ENCODE measurements at places on chromosomes 6 and 20.
A peak's percentile ranks its signal among the peaks of the same experiment; 100 is the strongest.

GRCh38 chr6:129050086-129050485, 167.1 kb downstream of the LAMA2 start:
- DNase-seq: no peak

DNA sequence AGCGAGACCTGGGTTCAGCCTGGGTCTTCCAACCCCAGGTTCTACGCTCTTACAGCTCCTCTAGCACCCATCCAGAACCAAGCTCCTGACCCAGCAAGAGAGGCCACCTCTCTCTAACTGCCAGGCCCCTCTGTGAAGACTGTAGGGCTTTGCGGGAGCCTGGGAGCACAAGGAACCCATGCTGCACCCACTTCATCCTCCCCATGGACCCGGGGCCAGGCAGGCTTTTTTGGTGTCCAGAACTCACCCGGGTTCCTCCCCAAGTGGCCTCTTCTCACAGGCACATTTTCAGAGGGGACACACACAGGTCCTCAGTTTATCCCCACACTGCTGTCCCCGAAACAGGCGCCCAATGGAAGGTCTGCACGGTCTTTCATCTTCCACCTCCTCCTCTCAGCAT, 145.9 kb downstream of the SYNDIG1 start:
- DNase-seq: no peak

DNA sequence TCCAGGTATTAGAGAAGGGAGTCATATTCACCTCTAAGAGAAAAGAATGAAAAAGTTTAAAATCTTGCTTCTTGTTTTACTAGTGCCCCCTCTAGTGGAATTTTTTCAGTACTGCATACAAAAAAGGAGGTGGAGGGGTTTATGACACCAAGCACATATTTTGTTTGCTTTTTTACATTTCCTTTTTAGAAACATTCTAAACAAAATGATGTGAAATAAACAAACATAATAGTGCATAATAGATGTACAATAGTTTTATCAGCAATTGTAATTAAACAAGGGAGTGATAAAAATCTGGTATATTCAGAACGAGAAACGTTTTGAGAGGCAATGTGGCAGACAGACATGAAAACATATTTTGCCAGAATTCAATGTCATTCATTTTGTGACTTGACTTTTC, 111.0 kb upstream of the TFAP2D start:
- peak; percentile 2 for DNase-seq

DNA sequence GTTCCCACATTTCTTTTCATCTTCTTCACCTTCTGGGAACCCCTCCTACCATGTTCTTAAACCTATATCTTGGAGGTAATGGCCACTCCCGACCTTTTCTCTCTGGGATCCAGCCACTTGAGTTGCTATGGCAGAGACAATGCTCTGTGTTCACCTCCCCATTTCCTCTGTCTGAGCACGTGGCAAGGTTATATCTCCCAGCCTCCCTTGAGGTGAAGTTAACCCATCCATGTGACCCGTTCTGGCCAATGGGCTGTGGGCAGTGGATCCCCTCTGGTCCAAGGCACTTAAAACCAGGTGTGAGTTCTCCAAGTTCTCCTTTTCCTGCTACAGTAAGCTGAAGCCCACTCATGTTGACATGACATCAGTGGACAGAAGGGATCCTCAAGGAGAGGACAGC, 261.4 kb downstream of the LRFN2 start:
- DNase-seq: no peak

GRCh38 chr6:167504385-167504961, 179.6 kb downstream of the TTLL2 start:
- DNase-seq: no peak

DNA sequence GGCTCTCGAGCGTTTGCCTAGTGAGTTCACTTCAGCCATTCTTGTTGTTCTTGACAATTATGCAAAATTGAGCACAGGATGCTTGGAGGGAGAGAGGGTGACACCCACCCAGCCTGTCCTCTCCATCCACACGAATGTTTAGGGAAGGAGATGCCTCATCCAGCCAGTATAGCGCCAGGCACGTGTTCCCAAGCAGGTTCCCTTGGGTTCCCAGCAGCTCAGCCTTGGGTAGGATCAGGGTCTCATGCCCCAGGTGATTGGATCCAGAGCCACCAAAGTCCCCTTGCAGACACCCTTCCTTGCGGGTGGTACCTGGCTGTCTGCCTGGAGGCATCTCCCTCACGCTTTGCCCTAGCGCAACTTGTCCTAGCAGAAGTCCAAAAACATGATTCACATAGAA, 394.9 kb downstream of the CDH4 start:
- DNase-seq: no peak

DNA sequence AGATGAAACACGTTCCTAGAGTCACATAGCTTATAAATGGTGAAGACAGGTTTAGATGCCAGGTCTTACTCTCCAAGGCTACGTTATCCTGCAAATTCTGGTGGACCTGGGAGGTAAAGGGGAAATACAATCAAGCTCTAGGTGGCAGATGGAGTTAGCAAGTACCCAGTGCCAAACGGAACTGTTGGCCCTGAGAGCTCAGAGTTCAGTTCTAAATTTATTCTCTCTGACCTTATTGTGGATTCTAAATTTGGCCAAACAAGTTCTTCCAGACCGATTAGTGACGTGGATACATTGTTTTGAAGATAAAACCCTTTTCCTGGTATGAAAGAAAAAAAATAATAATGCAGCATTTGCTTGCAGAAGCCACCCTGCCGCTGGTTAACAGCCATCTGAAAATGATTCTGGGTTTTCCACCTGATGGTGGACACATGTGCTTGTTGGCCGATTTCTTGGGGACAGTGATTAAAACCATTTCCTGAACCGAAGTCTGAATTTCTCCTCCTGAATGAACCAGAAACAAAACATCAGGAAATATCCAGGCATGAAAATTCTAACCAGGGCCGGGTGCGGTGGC, 32.5 kb downstream of the RIPOR3 start:
- no peak for DNase-seq

- DNase-seq: peak; percentile 52
Observed at GRCh38 chr6:122818866-122819265, 29.8 kb downstream of the SMPDL3A start.

DNA sequence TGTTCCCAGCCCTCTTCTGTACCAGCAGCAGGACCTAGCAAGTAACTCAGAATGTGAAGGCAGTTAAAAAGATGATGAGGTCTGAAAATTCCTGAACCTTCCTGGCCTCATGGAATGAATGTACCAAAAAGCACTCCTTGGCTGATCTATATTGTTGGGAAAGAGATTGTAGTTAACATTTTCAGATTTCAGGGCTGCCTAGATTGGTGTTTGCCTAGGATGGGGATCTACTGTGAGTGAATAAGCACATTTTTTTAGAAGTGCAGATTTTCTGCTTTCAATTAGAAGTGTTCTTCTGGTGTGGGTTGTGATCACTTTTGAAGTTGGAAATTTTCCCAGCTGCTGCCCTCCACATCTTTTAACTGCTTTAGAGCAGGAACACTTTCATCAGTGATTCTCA, 6.2 kb downstream of the MYLIP start:
- no peak for DNase-seq

- peak; percentile 35 for DNase-seq
Observed at GRCh38 chr20:11912013-11912658, 5.6 kb upstream of the BTBD3 start.

GRCh38 chr20:55635870-55636269, 369.4 kb downstream of the CBLN4 start:
- DNase-seq: no peak

GRCh38 chr6:127980996-127981395, 80.1 kb upstream of the THEMIS start:
- no peak for DNase-seq

DNA sequence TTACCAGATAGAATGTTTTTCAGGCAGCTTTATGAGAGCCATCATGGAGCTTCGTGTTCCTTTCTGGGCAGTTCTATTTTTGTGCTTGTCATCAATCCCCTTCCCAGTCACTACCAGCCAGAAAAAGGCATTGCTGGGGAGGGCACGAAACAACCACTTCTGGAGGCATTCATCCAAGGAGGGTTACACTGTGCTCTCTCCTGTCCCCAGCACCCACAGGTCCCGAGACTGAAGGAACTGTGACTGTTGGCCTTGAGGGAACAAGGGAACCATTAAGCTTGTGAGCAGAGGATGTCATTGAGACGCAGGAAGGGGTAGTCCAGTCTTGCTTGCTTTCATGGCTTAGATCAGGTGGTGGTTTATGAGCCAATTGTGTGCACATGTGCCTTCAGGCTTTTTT, 20.1 kb upstream of the ENPP5 start:
- no peak for DNase-seq

DNA sequence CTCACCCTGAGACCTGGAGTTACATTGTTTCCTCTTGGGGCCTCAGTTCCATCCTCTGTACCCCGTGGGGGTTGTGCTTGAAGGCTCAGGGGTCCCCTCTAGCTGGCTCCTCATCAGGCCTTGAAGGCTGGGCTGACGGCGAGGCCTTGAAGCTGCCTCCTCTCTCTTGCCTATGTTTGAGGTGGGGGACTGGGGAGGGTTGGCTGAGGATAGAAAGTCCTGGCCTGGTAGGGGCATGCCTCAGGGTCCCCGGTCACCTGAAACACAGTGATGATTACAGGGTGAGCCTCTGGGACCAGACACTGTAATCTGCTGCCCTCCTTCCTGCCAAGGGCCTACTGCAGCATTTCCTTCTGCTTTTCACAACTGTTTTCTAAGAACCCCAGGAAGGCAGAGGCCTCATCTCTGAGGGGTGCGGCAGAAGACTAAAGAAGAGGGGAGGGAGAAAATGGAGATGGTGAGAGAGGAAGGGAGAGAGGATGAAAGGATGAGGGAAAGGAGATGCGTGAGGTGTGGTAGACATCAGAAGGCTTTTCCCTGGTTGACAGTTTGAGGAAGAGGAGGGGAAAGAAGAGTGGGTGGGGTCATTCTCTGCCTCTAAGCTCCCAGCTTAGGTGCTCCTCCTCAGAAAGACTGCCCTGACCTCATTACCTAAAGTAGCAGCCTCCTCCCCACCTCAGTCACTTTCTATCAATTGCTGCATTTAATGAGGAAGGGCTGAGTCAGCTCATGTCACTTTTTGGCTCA, 29.7 kb downstream of the VEGFA start:
- DNase-seq: no peak

- DNase-seq: no peak
Observed at GRCh38 chr20:54267483-54268003, 59.7 kb downstream of the PFDN4 start.

DNA sequence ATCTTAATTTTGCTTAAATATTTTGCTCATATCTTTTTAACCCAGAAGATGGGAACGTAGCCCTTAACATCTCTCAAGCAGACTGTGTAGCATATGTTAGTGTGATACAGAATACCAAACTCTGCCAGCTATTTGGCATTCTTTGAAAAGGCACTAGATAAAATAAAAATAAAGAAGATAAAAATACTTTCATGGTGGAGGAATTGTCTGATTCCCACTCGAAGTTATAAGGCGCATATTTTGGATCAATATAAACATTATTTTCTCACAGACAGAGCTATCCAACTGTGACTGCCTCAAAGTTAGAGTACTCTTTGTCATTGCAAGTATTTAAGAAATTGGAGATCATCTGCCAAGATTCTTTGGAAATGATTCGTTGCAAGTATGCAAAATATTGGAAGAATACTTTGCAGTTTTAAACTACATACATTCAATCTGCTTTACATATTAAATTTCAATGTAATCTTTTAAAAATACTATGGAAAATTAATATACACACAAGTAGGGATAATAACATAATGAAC, 10.8 kb upstream of the EEF1E1 start:
- no peak for DNase-seq

- no peak for DNase-seq
Observed at GRCh38 chr20:17505636-17506517, 25.3 kb downstream of the BFSP1 start.

DNA sequence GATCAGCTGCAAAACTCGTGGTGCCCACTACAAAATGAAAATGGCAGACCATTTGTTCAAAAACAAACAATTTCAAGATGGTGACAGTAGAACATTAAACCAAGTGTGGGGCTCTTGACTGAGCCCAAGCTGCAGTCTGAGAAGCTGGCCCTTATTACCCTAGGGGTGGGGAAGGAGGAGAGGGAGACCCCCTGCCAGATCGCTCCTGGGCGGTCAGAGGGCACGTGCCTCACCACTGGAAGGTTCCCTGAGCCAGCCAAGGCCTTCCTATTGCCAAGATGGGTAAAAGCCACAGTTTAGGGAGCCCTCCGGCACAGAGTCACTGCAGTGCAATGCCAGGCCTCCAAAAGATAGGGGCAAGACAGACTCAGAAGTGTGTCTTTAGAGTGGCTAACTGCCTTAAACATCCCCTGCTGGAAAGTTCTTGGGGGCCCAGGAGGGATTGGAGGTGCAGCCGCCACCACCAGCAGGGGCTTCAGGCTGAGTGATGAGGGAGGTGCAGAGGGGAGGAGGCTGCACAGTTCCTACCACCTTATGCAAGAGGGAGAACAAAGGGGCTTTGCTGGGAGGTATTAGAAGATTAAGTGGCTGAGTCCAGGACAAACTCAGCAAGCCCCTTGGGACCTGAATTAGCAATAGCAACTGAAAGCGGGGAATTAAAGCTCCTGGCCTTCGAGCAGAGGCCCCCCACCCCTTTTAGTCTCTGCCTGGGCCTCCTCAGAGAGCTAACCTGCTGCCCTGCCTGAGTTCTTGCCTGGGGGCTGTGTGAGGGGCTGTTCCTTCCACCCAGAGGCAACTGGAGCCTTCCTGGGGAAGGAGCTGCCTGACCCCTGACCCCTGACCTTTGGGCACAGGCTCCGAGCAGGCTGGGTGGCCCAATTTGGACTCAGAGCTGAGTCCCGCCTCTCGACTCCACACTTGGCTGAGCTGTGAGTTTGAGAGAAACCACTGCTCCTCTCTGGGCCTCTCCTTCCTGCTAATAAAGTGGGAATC, 88.4 kb downstream of the VEGFA start:
- DNase-seq: peak; percentile 16

DNA sequence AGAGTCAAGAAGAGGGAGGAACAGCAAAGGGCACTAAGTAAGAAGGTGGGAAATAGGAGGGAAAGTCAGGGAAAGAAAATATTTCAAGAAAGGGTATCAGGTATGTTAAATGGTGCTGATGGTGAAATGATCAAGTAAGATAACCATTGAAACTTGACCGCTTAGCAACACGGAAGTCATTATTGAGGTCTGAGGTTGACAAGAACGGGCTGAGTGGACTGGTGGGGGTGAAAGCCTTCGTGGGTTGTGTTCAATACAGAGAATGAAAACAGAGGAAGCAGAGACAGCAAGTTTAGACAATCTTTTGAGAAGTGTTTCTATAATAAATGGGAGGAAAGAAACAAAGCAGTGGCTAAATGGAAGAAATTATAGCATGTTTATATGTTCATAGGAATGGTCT, 72.0 kb downstream of the LIN28B start:
- DNase-seq: no peak

Data from NCI-H1436 (cell line).